CD8-positive, alpha-beta T cell (primary cell): ENCODE measurements at places on chromosomes 7 and 10.

- DNase-seq, result no peak
Observed at GRCh38 chr10:19576576-19576975, 239.7 kb upstream of the PLXDC2 start.

- no peak for DNase-seq
Observed at GRCh38 chr10:77319557-77319956, 318.1 kb downstream of the KCNMA1 start.

DNA sequence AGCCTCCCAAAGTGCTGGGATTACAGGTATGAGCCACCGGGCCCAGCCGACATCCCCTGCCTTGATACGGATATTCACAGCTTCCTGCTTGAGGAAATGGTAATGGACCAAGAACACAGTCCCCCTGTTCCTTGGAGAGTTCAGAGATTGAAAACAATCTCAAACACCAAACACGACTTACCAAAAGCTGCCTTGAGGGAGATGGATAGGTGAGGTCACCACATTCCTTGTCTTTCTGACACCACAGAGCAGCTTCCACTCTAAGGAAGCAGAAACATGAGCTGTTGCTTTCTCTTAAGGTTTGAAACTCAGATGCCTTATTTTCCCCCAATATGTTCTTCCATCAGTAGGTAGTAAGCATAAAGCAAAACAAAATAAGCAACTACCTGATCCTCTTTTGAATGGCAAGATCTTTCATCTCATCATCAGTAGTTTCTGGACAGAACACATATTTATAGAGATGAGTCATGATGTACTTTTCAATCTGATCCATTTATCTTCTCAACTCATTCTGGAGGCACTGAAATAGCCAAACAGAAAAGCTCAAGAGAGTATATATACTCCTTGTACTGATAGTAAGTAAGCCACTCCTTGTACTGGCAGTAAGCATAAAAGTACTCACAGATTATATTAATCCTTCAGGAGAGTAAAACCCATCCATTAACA is 199.1 kb upstream of the KCTD7 start:
- DNase-seq, result no peak

DNA sequence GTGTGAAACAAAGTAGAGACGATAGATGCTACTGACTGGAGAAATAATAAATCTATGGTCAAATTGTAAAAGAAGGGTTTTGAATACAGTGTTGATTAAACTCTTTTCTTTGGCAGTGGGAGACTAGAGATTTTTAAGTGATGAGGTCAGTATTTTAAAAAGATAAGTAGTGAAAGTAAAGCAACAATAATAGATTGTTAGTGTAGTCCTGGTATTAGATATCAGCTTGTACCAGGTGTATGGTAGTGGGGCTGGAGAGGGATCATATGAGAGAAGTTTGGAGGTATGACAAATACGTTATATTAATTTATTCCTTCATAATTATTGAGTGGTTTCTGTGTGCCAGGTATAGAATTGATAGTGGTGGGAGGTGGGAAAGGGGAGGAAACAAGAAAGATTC is 25.2 kb downstream of the PHTF2 start:
- no peak for DNase-seq

DNA sequence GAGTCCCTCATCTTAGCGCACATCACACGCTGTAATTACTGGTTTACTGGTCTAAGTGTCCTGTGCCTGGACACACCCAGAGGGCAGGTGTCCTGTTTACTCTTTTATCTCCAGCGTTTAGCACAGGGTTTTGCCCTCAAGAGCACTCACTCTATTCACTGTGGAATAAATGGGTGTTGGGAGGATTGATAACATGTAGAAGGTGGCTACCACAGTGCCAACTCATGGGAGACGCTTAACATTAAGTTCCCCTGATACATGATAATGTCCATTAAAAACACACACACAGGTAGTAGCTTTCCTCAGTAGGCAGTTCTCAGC is 96.1 kb upstream of the EFCAB10 start:
- peak; percentile 22 for DNase-seq

DNA sequence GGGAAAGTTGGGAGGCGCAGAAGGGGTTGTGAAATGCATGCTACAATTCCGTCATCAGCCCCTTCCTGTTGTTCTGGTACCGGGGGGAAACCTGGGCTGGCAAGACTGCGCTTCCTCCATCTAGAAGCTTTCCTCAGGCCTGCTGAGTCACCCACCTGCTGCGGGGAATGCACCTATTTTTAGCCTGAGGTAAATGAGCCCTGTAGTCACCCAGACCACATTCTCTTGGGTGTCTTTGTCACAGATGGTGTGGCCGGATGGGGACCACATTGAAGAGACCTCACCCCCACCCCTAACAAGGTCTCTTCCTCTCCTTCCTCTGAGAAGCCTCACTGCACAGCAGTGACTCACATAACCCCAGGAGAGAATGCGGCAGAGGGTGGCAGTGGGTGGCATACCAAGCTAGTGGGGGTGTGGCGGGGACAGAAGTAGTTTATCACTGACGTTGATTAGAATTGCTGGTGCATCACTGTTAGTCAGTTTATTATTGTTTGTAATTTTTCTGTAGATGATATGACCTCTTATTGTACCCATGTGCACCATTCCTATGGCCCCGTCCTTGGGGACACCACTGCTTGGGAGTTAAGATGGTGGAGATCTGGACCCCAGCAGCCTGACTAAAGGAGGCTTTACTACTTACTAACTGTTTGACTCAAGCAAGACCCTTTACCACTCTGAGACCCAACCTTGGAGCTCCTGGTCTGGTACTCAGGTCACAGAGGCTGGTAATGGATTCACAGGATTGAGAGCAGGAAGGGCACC is 83.0 kb upstream of the DUSP5 start:
- DNase-seq, result peak; percentile 79

- no peak for DNase-seq
Observed at GRCh38 chr7:49513911-49514310, 259.5 kb upstream of the VWC2 start.

- no peak for DNase-seq
Observed at GRCh38 chr10:110074758-110075671, 67.2 kb downstream of the ADD3 start.

DNA sequence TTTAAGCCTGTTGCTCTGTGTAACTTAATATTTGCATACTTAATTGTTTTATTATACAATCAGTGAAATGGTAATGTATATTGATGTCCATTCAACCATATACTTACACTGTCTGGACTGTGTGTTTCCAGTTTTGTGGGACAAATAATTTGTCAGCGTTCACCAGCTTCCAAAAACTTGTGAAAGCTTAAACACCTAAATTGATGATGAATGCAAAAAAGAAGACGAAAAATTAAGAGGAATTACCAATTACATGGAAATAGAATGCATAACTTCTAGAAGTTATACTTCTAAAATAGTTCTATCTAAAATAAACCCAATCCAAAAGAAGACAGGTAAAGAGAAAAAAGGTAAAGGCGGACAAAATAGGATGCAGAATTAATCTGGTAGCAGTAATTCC is 155.0 kb upstream of the FZD1 start:
- DNase-seq, result no peak

DNA sequence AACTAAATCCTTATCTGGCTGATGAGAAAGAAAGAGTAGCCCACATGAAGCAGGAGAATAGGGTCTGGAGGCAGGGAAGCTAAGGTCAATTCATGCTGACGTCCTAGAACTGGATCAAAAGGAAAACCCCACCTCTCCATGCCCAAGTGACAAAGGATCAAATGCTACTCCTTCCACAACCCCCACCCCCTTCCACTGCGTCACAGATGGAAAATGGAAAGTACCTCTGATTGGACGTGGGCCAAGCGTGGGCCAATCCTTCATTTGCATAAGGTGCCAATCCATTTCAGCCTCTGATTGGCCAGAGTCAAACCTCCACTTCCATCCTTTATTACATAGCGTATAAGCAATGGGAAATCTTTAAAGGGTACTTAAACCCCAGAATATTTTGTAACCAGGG is 431.3 kb upstream of the ETV1 start:
- no peak for DNase-seq

- DNase-seq, result no peak
Observed at GRCh38 chr10:58547963-58548362, 35.3 kb downstream of the BICC1 start.

DNA sequence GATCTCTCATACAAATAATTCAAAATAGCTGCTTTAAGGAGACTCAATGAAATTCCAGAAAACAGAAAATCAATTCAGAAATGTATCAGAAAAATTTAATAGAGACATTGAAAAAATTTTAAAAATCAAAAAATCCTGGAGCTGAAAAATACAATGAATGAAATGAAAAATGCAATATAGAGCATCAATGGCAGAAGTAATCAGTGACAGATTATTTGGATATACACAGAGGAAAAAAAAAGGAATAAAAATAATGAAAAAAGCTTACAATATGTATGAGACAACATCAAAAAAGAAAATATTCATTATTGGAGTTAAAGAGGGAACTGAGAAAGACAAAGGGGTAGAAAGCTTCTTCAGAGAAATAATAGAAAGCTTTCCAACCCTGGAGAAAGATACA is 122.9 kb upstream of the KLF14 start:
- no peak for DNase-seq

DNA sequence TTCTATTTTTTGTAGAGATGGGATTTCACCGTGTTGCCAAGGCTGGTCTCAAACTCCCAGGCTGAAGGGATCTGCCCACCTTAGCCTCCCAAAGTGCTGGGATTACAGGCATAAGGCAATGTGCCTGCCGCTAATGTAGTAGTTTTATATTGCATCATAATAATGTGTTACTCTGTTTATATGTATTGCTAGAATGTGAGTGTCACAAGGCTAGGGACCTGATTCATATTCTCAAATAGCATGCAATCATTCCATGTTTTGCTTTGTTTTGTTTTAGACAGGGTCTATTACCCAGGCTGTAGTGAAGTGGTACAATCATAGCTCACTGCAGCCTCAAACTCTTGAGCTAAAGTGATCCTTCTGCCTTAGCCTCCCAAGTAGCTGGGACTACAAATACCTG is 13.5 kb downstream of the CCL26 start:
- no peak for DNase-seq

DNA sequence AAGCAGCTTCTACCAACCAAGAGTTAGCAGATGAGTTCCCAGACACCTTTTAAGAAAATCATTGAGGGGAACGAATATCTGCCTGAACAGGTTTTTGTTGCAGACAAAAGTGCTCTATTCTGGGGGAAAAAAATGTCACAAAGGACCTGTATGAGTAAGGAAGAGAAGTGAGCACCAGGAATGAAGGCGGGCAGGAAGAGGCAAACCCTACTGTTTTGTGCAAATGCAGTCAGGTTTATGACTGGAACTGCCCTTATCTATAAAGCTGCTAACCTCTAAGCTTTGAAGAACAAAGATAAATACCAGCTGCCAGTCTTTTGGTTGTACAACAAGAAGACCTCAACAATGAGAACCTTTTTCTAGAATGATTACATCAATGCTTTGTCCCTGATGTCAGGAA is 292.4 kb upstream of the SP4 start:
- DNase-seq, result no peak

DNA sequence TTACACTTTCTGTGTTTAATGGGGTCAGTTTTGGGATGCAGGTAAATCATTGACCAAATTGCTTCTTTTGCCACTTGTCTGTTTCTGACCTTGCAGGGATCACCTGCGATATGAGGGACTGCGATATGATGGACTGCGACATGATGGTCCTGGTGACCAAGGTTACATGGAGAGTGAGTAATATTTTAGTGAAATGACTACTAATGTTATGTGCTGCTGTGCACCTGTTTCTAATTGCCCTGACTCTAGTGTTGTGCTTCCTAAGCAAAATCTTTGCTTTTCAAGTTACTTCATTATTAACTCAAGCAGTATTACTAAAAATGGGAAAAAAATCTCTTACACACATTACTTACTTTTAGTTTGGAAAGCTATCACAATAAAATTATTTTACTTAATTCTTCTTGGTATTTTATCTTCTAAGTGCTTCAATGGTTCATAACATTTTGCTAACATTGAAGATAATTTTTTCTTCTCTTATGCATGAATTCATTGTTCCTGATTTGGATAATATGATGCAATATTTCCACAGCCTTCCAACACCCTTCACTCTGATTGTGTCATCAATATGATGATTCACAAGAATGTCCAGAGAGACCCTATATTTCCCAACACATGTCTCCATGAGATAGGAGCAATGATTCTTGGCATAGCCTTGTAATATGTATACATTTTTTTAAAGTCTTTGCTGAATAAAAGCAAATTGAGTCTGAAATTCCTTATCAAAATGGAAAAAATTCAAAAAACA is 306.2 kb upstream of the AKR1E2 start:
- no peak for DNase-seq

GRCh38 chr7:138449580-138449979 is 10.5 kb upstream of the TRIM24 start:
- peak; percentile 46 for DNase-seq

GRCh38 chr10:104479906-104480593 is 126.4 kb downstream of the CFAP58 start:
- DNase-seq, result no peak

DNA sequence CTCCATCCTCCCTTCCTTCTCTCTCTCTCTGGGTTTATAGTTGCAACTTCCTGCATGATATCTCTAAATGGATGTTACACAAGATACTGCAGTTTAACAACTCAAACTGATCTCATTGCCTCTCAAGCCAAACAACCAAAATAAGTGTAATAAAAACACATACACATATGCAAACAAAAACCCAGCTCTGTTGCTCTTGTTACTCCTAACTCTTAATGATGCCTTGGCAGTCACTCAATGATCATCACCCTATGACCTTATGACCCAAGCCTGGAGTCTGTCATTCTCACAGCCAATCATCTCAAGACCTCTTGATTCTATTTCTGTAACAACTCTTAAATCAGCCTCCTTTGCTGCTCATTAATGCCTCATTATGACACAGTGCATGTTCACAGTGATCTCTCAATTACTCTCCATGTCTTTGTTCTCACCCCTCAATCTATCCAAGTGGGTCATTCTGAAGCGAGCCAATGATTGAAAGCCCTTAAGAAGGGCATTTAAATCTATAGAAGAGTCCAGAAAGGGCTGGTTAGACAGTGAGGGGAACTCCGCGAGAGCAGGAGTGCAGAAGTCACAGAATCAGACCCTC is 210.9 kb downstream of the INHBA start:
- DNase-seq, result no peak

DNA sequence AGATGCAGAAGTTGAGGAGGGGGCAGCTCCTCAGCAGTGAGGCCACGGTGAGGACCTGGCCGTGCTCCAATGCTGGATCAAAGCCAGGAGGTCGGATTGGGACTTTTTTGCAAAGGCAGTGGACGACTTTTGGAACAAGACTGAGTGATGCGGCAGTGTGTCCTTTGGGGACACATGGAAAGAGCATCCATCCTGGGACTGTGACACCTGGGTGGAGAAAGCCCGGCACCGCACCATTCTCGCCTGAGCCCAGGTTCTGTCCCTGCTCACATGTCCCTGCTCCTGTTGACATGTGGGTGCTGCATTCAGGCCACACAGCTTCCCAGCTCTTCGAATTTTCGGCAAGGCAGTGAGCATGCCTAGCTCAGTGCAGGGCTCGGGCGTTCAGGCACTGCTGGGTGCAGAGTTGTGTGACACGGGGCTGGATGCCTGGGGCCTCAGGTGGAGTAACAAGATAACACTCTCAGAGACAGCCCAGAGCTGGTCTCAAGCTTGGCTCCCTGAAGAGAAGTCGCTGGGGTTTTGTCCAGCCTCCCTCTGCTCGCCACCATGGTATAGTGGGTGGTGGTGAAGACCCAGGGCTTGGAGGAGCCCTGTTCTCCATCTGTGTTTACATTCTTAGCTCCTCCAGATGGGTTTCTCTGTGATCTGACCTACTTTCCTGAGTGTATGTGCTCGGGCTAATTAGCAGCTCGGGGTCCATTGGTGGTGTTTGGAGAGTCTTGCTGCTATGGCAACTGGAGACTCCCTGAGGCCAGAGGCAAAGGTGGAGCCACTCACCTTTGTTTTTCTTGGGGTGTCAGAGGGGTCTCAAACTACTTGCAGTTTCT is 111.7 kb upstream of the BTBD16 start:
- DNase-seq, result no peak
